ENCODE measurements at places on chromosomes 13 and 19. TPM values are rescaled to one million over a fixed set of nuclear protein-coding genes. Genes with fewer than 3 reads are reported as not detected.

- H3K27ac ChIP-seq: no peak within 1 kb of the TSS
- DNase-seq: no peak
- no peaks in the 10 kb centered on the region for H3K27me3 ChIP-seq
- no peaks in the 10 kb centered on the region for H3K4me1 ChIP-seq
- H3K4me3 ChIP-seq: no peak within 1 kb of the TSS
- H3K36me3 ChIP-seq: no peaks in the 10 kb centered on the region
Measured at GRCh38 chr19:5851302-5851701, at the start of gene FUT3. Gene FUT3 (minus strand): TSS chr19:5851449.

- no peaks in the 10 kb centered on the region for H3K36me3 ChIP-seq
- no peak overlapping the region for H3K4me3 ChIP-seq
- DNase-seq: no peak
- no peak overlapping the region for H3K27ac ChIP-seq
- H3K4me1 ChIP-seq: no peaks in the 10 kb centered on the region
- no peaks in the 10 kb centered on the region for H3K27me3 ChIP-seq
Measured at GRCh38 chr13:108676620-108677019, 47.2 kb downstream of the MYO16 start.

- DNase-seq: no peak
- H3K27me3 ChIP-seq: no peaks in the 10 kb centered on the region
- no peaks in the 10 kb centered on the region for H3K36me3 ChIP-seq
- no peaks in the 10 kb centered on the region for H3K4me1 ChIP-seq
Measured at GRCh38 chr19:8657869-8658268, 27.4 kb downstream of the NFILZ start.

DNA sequence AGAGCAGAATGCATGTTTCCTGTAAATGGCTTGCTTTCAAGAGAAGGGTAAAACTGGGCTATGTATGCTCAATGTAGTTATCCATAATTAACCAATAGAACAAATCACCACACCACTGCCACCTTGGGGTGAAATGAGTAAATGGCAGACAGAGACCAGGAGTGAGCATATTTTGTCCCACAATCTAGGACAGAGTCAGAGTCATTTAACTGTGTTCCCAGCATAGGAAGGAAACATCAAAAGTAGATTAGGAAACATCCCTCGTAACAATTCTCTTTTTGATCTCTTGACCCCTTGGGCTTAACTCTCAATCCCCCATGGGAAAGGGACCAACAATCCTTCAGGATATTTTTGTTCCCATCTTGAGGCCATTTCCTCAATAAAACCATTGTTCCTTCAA, 224.8 kb downstream of the NHLRC3 start:
- DNase-seq: peak; percentile 27
- no peaks in the 10 kb centered on the region for H3K27me3 ChIP-seq
- no peak overlapping the region for H3K4me3 ChIP-seq
- no peaks in the 10 kb centered on the region for H3K4me1 ChIP-seq
- peak overlapping the region; percentile 5 for H3K27ac ChIP-seq
- H3K36me3 ChIP-seq: no peaks in the 10 kb centered on the region

DNA sequence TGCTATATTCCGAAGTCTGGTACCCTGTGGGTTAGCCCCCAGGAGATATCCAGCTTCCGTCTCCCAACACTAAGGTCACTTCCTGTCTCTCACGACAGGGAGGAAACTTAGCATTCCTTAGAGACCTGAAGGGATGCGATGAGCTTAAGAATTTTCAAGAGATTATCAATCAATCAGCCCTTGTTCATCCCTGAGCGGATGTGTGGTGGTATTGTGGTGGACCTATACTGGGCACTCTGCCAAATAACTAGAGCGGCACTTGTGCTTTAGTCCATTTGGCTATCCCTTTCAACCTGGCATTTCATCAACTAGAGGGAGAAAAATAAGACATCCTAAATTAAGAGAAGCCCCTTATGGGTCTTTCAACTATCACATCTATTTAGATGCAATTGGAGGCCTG, 30.9 kb upstream of the ZNF562 start:
- no peaks in the 10 kb centered on the region for H3K27me3 ChIP-seq
- DNase-seq: no peak
- H3K36me3 ChIP-seq: no peaks in the 10 kb centered on the region
- H3K27ac ChIP-seq: no peak overlapping the region
- no peak overlapping the region for H3K4me3 ChIP-seq

- no peaks in the 10 kb centered on the region for H3K36me3 ChIP-seq
- H3K27me3 ChIP-seq: no peaks in the 10 kb centered on the region
- no peak for DNase-seq
- H3K4me3 ChIP-seq: no peak overlapping the region
Measured at GRCh38 chr13:30111810-30112209, 195.5 kb downstream of the KATNAL1 start.

Gene KCTD15
- total RNA-seq: 56.2 TPM

Gene ANKRD24
- total RNA-seq: 0.64 TPM

Gene SLC5A5
- total RNA-seq: not detected

Gene CEACAM4
- total RNA-seq: not detected

Gene ZFP28
- total RNA-seq: 20.7 TPM
